ENCODE measurements at places on chromosomes 11 and 22.

DNA sequence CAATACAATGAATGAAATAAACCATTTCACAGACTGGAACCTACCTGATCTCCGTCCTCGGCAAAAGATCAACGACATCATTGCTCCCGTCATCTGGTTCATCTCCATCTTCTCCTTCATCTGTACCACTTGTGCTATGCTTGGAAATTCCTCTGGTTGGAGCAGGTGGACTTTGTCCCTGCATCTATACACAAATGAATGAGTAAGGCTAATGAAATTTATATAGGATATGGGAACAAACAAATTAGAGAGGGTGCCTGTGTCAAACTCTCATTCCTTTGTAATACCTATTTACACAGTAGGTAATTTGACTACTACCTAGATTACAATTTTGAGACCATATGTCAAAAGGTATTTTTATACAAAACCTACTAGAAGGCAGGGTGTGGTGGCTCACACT is 59.4 kb downstream of the F2 start:
- no peak for DNase-seq

DNA sequence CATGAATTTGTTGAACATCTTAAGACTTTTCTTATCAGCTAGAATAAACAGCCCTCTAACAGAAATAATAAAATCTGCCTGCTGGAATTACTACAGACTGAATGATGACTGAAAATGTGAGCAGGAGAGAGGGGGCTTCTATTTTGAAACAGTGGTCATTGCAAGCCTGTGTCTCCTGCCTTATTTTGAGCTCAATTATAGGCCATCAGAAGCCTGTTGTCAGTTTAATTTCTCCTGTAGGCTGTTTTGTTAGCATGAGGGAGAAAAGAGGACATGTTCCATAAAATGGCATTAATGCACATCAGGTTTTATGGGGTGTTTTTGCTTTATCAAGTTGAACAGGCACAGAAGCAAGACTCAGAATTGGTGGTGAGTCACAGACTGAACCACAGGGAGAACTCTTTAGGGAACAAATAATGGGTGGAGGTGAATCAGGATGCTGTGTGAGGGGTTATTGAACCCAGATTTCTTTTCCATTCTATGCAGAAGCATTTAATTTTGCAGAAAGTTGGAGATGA is 129.1 kb downstream of the PARVA start:
- no peak for DNase-seq

DNA sequence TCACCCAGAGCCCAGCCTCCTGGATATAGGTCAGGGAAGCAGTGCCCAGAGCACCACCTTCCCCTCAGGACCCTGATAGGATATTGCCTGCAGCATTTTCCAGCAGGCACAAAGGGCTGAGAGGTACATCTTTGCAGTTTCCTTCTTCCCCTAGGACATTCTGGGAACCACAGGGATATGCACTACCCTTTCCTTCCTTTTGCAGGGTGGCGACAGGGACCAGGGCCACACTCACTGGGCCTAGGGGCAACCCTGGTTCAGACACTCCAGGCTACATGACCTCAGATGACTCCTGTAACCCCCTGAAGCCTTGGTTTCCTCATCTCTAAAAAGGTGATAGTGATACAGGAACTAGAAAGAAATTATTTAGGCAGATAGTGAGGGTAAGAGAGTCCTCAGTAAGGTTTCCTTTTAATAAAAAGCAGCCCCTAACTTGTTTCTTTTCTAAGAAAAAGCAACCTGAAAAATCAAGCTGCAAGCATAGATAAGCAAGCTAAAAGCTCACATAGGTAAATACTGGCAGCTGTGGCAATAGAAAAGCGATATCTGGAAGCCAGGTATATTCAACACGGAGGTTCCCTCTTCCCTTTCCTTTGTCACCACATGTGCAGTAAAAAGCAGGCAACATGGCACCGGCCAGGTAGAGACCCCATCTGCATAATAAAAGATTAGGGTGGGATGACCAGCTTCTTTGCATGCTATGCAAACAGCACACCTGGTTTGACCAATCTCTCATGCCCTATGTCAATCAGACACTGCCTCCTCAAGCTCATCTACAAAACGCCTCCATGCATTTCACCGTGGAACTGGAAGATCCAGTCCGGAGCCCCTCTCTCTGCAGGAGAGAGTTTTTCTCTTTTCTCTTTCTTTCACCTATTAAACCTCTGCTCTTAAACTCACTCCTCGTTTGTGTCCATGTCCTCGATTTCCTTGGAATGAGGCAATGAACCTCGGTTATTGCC is 13.2 kb upstream of the MRGPRX2 start:
- no peak for DNase-seq

DNA sequence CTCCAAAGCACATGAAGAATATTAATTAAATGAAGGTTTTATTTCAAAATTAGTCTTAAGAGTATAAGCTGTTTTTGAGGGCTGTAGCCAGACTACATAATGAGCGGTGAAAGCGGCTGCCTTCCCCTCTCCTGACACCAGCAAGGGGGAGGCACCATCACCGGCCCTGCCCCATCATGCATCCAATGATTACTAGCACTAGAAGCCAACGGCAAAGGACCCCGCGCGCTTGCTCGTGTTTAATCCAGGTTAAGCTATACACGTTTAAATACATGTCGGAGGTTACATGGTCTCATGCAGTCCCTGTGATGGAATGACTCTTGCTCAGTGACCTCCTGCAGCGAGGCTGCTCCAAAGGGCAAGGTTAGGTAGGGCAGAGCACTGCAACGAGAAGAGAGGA is 50.3 kb downstream of the FEZ1 start:
- no peak for DNase-seq

DNA sequence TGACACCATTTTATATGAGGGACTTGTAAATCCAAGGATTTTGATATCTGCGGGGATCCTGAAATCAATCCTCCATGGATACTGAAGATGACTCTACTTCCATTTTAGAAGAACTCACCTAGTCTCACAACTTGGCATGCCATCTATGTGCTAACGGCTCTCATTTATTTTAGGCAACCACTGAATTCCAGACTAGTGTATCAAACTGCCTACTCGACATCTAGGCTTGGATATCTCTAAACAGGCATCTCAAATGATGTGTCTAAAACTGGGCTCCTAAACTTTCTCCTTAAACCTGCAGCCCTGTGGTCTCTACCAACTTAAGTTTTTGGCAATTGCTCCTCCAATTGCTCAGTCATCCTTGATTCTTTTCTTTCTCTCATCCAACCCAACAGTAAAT is 31.2 kb upstream of the CLNS1A start:
- no peak for DNase-seq

All from stimulated activated CD4-positive, alpha-beta T cell treated with anti-CD3 and anti-CD28 coated beads, Interleukin-2, amount 100 ng/mL, for 48 hours (primary cell).